Activated CD4-positive, CD25-positive, alpha-beta regulatory T cell treated with anti-CD3 and anti-CD28 coated beads, Interleukin-2, amount 50 U/mL, for 72 hours (primary cell): ENCODE measurements at places on chromosomes 3 and 15.

GRCh38 chr15:70507772-70508371, 255.5 kb downstream of the UACA start:
- DNase-seq: no peak

GRCh38 chr3:54960701-54961100, 32.8 kb upstream of the LRTM1 start:
- no peak for DNase-seq

GRCh38 chr3:71962561-71963240, 177.8 kb upstream of the PROK2 start:
- no peak for DNase-seq

- no peak for DNase-seq
These were observed 10.6 kb downstream of the MAPKAPK3 start for GRCh38 chr3:50627407-50628051.

DNA sequence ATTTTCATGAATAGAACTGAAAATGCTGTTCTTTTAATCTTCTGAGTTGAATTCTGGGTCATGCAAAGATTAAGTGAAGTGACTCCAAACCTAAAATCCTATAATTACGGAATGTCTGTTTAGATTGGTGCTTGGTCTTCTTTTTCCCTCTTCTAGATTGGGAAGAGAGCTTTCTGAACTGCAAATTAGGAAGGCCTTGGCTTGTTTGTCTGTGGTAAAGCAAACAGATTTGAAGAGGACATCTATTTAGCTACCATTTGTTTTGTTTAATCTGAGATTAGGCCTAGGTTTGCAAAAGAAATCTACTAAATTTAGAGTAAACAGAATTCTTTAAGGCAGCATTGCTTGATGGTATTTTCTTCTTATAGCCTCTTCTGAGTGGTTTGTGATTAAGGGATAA, 23.5 kb downstream of the PAQR9 start:
- DNase-seq: no peak

DNA sequence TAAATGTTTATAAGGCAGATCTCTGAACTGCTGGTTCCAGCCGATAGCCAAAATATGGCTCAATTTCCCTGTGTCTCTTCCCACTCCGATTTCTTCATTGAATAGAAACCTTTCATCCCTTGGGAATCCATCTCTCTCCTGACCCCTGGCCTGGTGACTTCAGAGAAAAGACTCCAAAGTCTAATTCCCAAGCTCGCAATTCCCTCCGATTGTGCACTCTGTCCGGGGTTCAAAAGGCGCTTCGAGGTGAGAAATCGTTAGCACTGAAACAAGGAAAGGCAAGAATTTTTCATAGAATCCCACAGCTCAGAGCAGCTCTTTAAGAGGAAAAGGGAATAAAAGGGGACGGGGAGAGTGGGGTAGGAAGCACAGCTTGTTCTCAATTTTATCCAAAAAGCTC, 18.4 kb upstream of the RAD18 start:
- DNase-seq: no peak

DNA sequence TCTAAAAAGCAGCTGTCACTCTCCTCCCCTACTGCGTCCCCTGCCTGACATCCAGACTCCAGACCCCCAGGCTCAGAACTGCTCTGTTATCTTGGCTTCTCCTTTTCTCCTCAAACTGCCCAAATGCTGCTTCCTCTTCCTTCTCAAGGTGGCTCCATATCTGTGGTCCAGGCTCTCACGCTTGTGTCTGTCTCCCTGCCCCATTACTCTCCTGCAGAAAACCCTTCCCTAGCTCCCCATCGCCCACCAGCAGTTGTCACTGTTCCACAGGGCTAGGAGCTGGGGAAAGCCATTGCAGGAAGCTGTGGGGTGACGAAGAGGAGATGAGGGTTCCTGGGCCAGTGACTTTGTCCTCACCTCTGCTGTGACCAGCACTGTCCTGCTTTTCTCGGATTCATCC, 30.7 kb upstream of the CGNL1 start:
- no peak for DNase-seq

GRCh38 chr15:44295750-44296431, 7.4 kb downstream of the GOLM2 start:
- no peak for DNase-seq

DNA sequence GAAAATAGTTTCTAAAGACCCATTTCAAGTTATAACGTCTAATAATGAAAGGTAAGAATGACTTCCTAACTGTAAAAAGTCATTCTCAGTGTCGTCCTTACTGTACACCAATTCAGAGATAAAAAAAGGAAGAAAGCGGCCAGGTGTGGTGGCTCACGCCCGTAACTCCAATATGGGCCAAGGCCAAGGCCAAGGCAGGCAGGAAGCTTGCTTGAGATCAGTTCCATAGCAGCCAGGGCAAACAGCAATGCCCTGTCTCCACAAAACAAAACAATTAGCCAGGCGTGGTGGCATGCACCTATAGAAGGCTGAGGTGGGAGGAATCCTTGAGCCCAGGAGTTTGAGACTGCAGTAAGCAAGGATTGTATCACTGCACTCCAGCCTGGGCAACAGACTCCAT, 31.9 kb downstream of the UBXN7 start:
- no peak for DNase-seq

DNA sequence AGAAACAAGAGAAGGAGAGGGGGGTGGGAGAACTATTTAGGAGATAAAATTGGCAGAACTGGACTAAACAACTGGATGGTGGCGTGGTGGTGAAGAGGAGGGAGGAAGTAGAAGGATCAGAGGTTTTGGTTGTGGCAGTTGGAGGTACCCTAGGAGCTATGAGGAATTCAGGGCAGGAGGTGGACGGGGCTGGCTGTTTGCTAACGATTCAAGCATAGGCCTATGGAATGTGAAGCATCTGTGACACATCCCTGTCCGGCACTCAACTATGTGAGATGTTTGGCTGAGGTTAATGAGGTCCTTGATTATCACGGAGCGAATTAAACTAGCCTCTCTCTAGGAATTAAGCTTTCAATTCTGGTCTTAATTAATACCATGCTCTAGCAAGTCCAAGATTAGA, 13.5 kb downstream of the TARS3 start:
- DNase-seq: no peak

- DNase-seq: no peak
These were observed 1.1 kb upstream of the C15orf62 start for GRCh38 chr15:40768521-40769273.

GRCh38 chr15:45184562-45185041, 3.2 kb downstream of the SHF start:
- no peak for DNase-seq

GRCh38 chr15:31178705-31179104, 77.2 kb upstream of the TRPM1 start:
- no peak for DNase-seq

DNA sequence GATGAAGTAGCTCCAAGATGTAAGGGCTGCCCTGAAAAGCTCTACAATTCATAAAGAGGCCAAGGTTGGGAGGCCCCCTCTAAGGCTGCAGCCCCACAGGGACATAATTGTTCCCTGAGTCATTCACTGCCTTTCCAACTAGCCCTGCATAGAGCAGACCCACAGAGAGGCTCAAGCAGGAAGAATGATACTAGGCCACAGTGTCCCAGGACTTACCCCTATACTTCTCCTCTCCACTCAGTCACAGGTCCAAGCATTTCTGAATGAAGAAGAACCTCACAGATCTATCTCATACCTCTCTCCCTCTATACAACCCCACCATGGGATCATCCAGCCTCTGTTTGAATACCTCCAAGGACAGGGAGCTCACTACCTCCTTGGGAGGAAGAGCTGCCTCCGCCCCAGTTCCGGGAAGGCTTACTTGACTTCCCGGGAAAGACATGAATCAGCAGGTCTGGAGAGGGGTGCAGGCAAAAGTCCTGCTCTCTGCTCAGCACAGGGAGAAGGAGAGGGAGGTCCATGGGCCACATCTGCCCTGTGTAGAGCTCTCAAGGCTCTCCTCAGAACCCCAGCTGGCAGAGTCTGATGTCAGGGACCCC, 6.9 kb upstream of the SKIC8 start:
- DNase-seq: no peak

DNA sequence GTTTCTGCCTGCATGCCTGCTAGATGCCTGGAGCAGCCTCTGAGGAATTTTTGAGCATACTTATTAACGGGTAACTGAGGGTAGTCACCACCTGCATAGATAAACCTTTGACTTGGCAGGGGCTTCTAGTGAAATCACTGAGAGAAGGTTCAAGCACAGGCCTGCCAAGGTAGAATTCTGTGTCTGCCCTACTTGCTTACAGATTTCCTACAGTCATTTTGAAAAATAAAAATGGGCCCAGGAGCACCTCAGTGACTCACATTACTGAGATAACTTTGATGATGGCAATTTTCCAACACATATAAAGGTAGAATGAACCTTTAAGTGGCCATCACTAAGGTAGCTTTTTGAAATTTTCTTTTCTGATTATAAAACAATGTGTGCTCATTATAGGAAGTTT, 10.8 kb downstream of the CRTAP start:
- DNase-seq: no peak

DNA sequence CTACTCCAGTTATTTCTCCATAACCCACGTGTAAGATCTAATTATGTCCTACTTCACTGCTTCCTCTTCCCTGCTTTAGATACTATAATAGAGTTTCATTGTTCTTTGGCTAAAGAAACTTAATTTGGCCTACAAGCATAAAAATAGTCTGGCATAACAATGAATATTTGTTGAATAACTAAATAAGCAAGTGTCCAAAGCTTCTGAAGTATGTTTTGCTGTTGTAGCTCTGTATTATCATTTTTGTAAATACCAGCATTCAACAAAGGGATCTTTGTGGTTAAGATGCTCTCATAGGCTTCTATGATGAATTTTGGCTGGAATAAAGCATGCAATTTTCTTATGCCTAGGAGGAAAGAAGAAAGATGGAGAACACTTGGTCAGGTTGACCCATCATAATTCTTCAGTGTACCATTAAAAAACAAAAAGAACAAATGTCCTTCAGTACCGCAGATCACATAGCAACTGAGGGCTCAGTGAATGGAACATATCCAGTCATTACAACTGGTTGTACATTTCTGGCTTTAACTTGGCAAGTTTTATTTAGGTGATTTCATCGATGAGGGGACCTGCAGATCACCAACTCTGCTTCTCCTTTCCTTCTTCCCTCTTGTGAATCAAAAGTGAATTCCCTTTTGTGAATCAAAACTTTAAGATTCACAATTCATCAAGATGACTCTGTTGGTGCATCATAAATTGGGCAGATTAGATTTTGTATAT, 465.9 kb upstream of the TGFBR2 start:
- DNase-seq: no peak
